ENCODE measurements at places on chromosomes 4 and X.

GRCh38 chr4:150061086-150061776 lies 17.0 kb upstream of the DCLK2 start:
- DNase-seq: no peak

GRCh38 chr4:138242076-138242833 lies at the start of gene SLC7A11:
TSS of gene SLC7A11 (minus strand) at chr4:138242349. CDS start at chr4:138242069, 280 bp downstream.
- DNase-seq: no peak

GRCh38 chrX:24377911-24378468 lies 17.6 kb downstream of the SUPT20HL1 start:
- no peak for DNase-seq

GRCh38 chr4:52329894-52330293 lies 278.8 kb downstream of the SPATA18 start:
- no peak for DNase-seq

- DNase-seq: no peak
Measured at GRCh38 chrX:99117011-99117410, 1293.1 kb downstream of the PCDH19 start.

Data from effector CD4-positive, alpha-beta T cell (primary cell).